ENCODE measurements at places on chromosomes 1 and 21.

DNA sequence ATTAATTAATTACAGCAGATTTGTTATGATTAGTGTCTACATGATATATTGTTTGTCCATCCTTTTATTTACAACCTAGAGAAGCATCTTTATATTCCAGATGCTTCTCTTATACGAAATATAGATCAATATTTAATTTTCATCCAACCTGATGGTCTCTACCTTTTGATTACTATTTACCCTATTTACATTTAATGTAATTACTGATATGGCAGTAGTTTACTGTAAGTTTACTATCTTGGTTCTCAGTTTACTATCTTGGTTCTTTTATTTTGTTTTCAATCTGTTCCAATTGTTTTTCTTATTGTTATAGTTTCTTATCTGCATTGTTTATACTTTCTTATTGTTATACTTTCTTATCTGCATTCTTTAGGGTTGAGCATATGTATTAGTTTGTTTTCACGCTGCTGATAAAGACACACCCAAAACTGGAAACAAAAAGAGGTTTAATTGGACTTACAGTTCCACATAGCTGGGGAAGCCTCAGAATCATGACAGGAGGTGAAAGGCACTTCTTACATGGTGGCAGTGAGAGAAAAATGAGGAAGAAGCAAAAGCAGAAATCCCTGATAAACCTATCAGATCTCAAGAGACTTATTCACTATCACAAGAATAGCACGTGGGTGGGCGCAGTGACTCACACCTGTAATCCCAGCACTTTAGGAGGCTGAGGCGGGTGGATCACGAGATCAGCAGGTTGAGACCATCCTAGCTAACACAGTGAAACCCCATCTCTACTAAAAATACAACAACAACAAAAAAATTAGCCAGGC is 28.9 kb downstream of the FAF1 start:
- no peak for DNase-seq

GRCh38 chr1:47598357-47598756 is 160.5 kb downstream of the FOXD2 start:
- DNase-seq: no peak

DNA sequence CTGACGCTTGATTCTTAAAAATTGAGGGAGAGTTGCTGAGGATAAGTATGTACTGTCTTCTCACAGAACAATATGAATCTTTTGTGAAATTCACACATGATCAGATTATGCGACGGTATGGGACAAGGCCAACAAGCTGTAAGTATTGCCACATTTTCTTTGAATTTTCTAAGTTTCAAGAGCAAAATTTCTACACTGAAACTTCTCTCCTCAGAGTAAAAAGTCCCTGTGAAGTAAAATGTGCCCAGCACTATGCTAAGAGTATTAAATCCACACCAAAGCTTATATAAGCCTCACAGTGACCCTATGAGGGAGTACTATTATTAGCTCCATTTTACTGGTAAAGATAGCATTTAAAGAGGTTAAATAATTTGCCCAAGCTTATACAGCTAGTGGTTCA is 12.2 kb downstream of the AKIRIN1 start:
- DNase-seq: no peak

DNA sequence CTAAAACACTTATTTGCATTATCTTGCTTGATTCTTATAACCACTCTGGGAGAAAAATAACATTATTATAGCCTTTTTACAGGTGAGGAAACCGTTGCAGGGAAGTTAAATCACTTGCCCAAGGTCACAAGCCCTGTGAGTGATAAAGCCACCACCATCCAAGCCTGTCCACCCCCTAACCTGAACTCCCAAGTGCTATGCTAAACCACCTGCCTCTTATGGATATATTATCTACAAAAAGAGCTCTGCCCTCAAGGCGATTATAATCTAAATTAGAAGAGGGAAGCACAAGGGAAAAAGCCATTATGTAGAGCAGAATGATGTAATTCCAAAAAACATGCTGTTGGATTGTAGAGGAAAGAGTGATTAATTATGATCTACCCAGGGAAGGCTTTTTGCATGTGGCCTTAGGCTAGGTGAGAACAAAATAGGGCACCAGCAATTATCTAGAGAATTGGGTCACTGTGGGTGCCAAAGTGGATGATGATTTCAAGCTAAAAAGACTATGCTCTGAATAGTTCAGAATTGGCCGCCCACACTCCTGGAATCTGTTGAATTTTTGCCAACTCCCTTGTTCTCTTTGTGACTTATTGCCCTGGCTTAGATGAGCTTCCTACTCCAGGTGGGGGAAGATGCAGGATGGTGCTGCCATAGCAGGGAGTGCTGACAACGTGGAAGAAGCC is 205.3 kb downstream of the FGGY start:
- DNase-seq: peak; percentile 41

GRCh38 chr1:151993084-151993733 is 450 bp downstream of the S100A10 start:
- no peak for DNase-seq

DNA sequence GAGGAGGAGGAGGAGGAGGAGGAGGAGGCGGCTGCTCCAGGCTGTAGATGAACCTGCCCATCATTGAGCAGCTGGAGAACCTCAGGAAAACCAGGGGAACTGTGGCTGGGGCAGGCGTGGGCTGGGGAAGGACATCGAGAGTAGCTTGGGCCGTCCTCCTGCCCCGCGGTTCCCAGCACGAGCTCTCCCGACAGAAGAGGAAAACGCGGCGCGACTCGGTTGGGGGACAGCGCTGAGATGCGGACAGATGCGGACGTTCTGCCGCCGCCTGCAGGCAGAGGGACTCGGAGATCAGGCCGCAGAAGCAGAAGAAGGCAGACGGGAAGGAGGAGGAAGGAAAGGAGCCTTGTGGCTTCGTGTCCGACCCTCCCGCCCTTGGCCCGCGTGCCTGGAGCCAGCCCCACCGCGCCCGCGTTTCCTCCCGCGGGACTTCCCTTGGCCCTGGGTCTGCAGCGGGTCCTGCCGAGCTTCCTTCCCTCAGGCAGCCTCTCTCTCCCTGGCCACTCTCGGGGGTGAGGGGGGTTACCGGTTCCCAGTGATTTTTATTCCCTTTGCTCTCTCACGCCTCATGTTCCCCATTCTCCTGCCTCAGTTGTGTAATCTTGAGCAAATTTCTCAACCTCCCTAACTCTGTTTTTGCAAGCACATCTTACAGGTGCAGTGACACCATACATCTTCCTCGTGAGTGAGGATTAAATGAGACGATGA is 1.7 kb upstream of the TNFRSF9 start:
- DNase-seq: peak; percentile 73

GRCh38 chr1:165034136-165034809 is 322.2 kb downstream of the LMX1A start:
- no peak for DNase-seq

GRCh38 chr1:54312796-54313316 is 93.3 kb downstream of the SSBP3 start:
- no peak for DNase-seq

DNA sequence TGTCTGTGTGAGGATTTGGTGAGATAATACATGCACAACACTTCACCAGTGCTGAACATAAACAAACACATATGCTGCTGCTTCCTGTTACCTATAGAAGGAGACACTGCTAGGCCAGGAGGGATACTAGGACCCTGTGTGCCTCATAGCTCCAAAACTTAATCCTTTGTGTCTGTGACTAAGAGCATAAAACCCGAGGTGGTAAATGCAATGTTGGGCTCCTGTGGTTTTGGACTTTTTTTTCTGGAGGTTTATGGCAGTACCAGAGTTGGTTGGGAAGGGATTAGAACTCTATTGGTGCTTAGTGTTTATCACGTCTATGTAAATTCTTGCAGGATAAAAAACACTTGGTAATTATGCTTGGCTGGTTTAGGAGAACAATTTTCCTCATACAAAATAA is 122.9 kb downstream of the NUF2 start:
- DNase-seq: peak; percentile 35

- DNase-seq: peak; percentile 76
These were observed 4.9 kb upstream of the NPL start for GRCh38 chr1:182784556-182785171.

DNA sequence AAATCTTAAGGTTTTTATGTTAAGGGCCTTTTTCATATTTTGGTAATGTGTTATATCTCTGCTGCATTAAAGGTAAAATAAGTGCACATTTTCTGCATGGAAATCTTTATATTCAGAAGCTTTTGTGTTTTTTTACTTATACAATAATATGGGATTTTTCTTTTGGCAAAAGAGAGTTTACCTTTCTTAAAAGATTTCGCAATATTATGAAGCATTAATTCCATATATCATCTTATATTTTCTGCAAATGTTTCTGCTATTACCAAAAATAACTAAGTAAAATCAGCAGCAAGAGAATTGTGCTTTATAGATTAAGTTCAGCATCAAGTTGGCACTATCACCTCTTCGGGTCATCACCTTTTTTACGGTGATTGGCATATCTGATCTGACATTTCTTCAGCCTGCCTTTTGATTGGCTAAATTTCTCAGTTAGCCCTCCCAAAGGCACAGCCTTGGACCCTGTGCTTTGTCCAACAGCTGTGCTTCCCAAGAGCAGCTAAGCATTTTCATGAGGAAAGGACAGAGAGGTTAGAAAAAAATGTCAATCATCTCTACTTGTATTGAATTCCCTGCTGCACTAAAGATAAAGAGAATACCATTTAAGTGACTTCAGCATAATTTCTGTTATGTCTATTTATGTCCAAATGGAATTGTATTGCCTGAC is 767.1 kb upstream of the PRMT6 start:
- no peak for DNase-seq

DNA sequence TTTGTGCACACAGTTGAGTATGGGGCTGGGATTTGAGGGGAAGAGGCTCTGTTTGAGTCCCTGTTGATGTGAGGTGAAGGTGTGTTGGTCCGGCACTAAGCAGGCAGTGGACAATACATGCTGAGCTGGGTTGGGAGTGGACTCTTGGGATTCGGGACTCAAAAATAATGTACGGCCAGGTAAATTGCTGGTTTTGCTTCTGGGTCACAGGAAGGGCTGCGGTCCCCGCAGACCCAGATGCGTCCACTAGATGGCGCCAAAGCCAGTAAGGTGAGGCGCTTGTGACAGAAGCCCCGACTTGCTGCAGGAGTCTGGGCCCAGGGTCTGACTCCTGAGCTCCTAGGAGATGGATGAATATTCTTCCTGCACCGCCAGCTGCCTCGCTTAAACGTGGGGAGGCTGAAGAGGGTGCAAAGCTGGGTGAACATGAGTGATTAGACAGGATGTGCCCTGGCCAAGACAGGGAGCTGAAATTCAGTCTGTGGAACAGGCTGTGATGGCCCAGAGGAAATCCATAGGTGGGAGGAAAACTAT is 61.4 kb downstream of the ACBD3 start:
- peak; percentile 86 for DNase-seq

DNA sequence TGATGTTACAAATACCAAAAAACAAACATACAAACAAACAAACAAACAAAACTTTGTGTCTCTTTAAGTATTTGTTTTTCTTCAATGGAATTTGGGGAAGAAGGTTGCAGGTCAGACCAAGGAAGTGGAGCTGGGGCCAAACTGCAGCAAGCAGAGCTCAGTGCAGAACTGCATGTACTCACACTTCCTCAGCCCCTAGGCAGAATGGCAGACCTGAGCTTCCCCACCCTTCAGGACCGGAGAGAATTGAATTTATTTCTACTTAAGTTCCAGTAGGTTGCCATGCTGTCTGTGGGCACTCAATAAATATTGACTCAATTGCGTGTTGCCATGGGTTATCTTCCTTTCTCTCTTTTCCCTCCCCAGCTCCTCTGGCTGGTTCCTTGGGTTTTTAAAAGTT is 173.6 kb downstream of the PTGER3 start:
- no peak for DNase-seq
